ENCODE measurements at places on chromosomes 7 and 10. TPM values are rescaled to one million over a fixed set of nuclear protein-coding genes. Genes with fewer than 3 reads are reported as not detected.
A peak's percentile ranks its signal among the peaks of the same experiment; 100 is the strongest.

- no peak overlapping the region for H3K4me3 ChIP-seq
- peaks cover 4% of the 10 kb centered on the region for H3K27me3 ChIP-seq
- no peak overlapping the region for H3K27ac ChIP-seq
Observed at GRCh38 chr10:124244256-124244877, 151.0 kb upstream of the CHST15 start.

DNA sequence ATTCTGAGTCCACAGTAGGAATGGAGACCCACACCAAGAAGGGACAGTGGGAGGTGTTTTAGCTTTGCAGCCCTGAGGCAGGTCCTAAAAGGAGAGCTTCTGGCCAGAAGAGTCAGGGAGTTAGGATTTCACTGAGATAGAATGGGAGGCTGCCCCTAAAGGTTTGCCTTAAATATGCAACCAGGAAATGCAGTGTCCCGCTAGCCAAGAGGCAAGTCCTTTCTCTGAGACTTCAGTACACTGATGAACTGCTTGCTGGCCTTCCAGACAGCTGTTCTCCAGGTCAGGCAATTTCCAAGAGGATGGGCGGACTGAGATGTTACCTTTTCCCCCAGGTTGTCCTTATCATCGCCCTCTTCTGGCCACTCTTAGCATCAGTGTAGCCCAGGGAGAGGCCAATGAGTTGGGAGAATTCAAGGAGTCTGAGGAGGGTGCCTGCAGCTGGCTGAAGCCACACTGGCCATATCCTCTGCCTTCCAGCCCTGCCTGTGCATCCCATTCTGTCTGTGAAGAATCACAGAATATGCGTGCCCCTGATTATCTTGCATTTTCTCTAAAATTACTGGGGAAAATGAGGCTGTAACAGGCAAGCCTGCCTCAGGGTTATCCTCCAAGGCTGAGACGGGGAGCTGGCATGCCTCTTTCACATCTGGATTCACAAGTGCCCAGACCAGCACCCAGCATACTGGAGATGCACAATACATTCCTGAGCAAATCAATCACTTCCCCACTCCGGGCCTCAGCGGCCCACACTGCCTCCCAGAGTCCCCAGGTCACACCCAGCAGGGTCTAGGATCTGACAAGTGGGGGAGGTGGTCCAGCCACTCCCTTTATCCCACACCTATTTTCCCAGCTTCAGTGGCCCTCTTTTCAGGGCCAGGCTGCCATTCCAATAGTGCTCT, 2.4 kb downstream of the TLL2 start:
- H3K27ac ChIP-seq: no peak overlapping the region
- peak overlapping the region; percentile 77 for H3K4me3 ChIP-seq
- H3K36me3 ChIP-seq: no peaks in the 10 kb centered on the region
- peak; percentile 80 for DNase-seq
- H3K4me1 ChIP-seq: peaks cover 49% of the 10 kb centered on the region
- H3K27me3 ChIP-seq: peaks cover 40% of the 10 kb centered on the region

GRCh38 chr10:60048091-60048501, 141.7 kb upstream of the CCDC6 start:
- H3K4me1 ChIP-seq: peaks cover 7% of the 10 kb centered on the region
- DNase-seq: peak; percentile 67

MACC1 gene
- 14.6 TPM for total RNA-seq

THAP5 gene
- total RNA-seq: 19.5 TPM

FGFBP3 gene
- 68.2 TPM for total RNA-seq

Measured in WTC11 (cell line).